ENCODE measurements at places on chromosomes 2 and 18. TPM values are rescaled to one million over a fixed set of nuclear protein-coding genes. Genes with fewer than 3 reads are reported as not detected.

Gene VWA3B
- not detected for polyA plus RNA-seq

Gene NYAP2
- 0.12 TPM for polyA plus RNA-seq

Gene IL1F10
- polyA plus RNA-seq: not detected

Gene RUFY4
- polyA plus RNA-seq: 0.34 TPM

Gene CRACDL
- not detected for polyA plus RNA-seq

Gene PROM2
- 0.67 TPM for polyA plus RNA-seq

Gene TMEFF2
- not detected for polyA plus RNA-seq

Gene HOXD12
- polyA plus RNA-seq: not detected

Gene CPS1
- polyA plus RNA-seq: 0.07 TPM

Gene TCF23
- not detected for polyA plus RNA-seq

Gene ABCG8
- polyA plus RNA-seq: not detected

Gene CRYGC
- not detected for polyA plus RNA-seq
